ENCODE measurements at places on chromosomes 2 and 18.

DNA sequence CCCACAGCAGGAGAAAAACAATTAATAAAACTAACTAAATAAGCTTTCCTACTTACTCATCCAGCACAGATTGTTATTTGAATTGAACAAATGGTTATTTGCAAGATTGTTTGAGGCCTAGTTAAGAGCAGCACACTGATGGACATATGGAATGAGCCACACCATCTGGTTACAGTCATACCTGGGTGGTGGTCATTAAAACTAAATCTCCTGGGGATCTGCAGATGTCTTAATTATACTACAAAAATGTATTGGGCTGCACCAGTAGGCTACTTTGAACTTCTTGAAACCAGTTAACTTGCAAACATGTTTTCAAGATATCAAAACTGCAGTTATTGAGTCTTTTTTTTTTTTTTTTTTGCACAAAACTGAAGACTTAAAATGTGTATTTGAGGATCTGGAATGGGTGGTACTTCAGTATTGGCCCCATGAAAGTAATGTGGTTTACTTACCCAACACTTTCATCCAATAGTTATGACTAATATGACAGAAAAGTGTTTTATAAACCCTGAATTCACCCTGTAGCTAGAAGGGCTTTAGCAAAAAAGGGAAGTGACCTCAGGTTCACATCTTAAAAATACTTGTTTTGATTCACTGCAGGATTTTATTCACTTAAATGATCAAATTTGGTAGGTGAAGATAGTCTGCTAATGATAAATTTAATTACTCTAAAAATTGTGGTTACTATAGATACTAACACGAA, 10.8 kb downstream of the AGFG1 start:
- no peak for DNase-seq

DNA sequence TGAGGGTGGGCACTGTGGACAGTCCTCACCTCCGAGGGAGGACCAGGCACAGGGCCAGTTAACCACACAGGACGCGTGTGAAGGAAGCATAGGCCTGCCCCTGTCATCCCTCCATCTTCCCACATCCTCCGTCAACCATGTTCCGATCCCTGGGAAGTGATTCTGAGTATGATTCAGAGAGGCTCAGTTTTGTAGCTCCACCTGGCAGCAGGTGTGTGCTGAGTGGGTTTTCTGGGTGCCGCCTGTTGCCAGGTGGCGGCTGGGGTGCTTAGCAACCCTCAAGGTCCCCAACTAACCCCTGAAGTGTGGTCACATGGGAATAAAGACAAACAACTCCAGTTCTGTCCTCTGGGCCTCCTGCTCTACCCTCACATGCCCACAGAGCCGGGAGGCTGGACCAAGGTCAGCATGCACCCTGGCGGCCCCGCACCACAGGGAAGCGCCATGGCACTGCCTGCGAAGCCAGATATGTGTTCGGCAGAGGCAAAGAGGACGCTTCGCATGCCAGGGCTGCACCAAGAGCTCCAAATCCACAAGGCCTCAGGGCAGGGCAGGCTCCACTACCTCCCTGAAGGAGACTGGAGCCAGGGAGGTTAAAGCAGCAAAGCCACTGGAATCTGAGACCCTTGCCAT, 60.0 kb downstream of the ADCY3 start:
- no peak for DNase-seq

- DNase-seq = no peak
These were observed 142.3 kb downstream of the ABCA12 start for GRCh38 chr2:214995926-214996670.

DNA sequence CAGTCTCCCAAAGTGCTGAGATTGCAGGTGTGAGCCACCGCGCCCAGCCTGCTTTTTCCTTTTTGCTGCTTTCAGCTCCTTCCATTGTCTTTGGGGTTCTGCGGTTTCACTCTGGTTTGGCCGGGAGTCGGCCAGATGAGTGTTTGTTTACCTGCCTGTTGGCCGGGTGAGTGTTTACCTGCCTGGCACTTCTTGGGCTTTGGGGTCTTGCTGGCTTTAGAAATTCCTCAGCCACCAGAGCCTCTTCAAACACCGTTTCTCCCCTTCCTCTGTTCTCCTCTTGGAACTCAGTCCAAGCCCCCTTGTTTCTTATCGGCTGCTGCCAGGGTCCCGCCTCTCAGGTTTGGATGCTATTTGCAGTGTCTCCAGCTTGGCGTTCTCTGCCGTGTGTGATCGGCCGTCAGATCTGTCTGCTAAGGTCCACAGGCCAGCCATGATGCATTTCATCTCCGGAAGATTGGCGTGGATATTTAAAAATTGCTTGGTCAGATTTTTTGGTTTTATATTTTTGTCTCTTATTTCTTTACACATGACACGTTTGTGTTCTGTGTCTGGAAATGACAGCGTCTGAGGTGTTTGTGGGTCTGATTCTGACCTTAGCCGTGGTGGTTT, 14.2 kb upstream of the GAL3ST2 start:
- no peak for DNase-seq

DNA sequence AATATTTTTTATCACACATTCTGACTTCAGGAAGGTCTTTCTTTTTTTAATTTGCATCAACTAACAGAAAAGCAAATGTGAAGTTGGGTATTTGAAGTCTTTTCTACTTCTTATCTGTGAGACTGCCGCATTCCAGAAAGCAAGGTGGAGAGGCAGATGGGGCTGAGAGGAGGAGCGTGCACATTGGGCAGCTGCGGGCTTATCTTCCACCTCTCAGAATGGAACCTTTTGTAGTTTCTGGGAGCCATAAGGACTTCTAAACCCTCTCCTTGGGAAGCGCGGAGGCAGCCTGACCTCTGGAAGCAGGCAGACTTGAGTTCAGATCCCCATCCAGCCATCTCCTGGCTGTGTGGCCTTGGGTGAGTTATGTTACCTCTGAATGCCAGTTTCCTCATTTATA, 3.9 kb downstream of the MAPRE3 start:
- no peak for DNase-seq

GRCh38 chr2:111534910-111535352, 349.1 kb downstream of the ANAPC1 start:
- no peak for DNase-seq

- DNase-seq = no peak
These were observed 2.7 kb upstream of the BCL11A start for GRCh38 chr2:60556175-60556574.

DNA sequence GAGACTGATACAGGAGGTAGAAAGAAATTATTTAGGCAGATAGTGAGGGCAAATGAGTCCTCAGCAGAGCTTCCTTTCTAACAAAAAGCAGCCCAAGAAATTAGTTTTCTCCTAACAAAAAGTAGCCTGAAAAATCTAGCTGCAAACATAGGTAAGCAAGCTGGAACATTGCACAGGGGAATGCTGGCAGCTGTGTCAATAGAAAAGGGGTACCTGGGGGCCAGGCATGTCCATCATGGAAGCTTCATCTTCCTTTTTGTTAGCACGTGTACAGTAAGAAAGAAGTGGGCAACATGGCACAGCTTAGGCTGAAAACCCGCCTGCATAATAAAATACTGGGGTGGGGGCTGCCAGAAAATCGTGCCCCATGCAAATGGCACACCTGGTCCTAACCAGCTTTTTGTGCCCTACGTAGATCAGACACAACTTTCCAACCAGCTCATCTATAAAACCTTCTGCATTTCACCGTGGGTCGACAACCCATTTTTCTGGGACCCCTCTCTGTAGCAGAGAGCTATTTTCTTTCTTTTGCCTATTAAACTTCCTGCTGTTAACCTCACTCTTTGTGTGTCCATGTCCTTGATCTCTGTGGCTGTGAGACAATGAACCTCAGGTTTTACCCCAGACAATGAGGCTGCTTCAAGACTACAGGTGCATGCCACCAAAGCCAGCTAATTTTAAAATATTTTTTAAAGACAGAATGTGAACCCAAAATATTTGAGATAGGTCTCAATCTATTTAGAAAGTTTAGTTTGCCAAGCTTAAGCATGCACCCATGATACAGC, 6.6 kb upstream of the MTHFD2 start:
- no peak for DNase-seq

DNA sequence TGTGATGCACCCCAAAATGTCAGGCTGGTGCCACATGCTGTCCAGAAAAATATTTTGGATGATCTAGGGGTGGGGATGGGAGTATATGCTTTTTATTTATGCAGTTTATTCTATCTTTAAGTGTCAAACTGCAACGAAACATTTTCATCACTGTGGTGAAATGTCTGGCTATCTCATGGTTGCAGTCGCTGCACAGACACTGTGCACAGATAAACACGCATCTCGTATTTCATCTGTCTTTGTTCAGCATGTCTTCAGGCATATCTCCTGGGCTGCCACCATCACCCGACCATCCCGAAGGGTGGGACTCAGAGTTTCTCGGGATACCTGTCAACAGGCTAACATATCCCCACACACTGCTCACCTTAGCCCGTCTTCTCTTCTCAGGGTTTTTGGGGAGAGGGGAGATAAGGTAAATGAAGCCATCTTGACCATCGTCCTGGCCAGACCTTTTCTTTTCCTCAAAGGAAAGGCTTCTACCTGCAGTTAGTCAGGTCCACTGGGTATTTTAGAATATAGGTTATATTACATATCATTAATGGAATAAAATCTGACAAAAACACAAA, 80.7 kb upstream of the NABP1 start:
- no peak for DNase-seq

- no peak for DNase-seq
These were observed 79.1 kb upstream of the BCL2L11 start for GRCh38 chr2:111041398-111042202.

DNA sequence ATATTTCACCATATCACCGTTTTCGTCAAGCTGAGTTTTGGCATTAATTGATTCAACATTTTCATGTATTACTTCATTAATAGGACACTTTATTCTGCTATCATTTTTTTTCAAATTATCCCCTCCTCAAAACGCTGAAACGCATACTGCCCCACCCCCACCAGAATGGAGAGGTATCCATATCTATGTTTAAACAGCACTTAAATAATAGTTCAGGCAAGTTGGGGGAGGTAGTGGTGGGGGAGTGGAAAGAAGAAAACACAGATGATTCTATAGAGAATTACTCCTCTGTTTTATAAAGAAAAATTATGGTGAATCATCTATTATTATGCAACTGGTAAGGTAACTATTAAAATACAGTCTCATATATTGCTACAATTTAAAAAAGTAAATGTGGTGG, 314.4 kb upstream of the ZEB2 start:
- no peak for DNase-seq

DNA sequence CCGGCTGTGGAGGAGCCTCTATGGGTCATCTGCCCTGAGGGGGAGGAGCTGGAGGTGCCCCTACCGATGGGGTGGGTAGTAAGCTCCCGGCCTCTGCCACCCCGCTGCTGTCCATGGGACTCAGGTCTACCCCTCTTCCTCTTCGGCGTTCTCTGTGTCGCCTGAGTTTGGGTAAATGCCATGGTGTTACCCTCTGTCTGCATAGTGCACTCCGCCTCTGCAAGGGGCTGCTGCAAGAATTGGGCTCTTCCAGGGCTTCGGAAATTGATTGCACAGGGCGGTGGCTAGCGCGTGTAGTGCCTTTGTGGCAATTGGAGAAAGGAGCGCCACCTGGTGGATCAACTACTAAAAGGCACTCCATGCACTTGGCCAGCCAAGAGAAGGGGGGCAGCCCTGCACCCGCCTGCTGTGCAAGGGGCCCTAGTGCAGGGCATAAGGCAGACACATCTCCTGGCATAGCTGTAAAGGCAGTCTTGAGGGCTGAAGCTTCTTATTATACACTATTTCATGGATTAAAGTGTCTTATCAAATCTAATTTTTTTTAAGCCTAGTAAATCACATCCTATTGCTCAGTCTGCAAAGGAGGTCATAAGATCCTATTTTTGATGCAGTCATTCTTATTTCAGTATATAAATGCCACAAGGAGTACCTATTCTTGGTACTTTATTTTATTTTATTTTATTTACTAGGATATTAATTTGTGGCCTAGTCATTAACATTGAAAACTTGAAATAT, 308.9 kb downstream of the PDE11A start:
- DNase-seq = peak; percentile 53

GRCh38 chr18:213505-213904, 54.3 kb downstream of the THOC1 start:
- no peak for DNase-seq

DNA sequence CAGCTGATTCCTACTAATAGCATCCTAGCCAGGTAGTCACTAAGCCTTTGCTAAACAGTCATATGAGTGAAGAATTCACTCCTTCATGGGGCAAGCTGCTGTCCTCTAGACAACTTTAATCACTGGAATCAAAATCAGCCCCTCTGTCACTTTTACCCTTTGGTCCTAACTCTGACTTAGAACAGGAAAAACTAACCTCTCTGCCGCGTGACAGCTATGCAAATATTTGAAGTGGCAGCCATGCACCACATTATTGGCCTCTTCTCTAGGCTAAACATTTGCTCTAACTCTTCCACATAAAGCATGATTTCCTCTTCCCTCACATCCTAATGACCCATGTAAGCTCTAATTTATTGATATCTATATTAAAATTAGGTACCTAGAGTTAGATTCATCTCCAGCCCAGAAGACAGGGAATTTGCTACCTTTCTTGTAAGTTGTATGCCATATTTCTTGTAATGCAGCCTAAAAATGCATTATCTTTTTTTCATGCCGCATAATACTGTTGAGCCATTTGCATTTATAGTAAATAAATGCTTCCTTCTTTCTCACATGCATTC, 12.8 kb upstream of the ONECUT2 start:
- DNase-seq = no peak

- DNase-seq = no peak
These were observed 409.4 kb downstream of the RIT2 start for GRCh38 chr18:42706029-42706608.

GRCh38 chr2:230668184-230668938, 44.3 kb upstream of the CAB39 start:
- DNase-seq = no peak

DNA sequence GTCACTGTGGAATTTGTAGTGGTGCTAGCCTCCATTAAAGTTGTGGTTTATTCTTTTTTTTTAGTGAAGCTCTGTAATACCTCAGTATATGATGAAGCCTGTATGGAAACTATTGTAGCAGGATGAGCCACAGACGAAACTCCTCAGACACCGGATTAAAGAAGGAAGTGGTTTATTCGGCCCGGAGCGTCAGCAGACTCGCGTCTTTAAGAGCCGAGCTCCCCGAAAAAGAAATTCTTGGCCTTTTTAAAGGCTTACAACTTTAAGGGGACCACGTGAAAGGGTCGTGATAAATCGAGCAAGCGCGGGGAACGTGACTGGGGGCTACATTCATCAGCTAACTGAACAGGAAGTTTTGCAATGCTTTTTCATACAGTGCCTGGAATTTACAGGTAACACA, 8.1 kb upstream of the CCL20 start:
- no peak for DNase-seq

- no peak for DNase-seq
These were observed 627 bp downstream of the CDCA7 start for GRCh38 chr2:173355132-173355865.

Data from stimulated activated CD8-positive, alpha-beta memory T cell treated with anti-CD3 and anti-CD28 coated beads, Interleukin-15, amount 100 ng/mL, for 1 hour (primary cell).